ENCODE measurements at places on chromosomes 7 and 10.

DNA sequence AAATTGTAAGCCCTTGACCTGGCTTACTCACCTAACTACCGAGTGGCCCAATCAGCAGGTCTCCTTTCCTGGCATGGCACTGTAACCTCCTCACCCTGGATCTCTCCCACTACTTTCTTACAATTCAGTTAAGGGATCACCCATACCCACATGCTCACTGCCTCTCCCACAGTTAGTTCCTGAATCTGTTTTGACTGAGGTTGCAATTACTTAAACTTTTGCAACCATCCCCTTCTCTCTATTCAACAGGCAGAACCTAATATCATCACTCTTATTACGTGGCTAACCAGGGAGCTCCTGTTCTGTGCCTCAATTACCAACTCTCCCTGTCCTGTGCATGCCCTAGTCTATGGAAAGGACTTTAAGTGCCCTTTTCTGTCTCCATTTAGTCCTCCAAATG lies 84.2 kb upstream of the IKZF1 start:
- DNase-seq, result no peak

GRCh38 chr7:41889040-41889439 lies 186.2 kb upstream of the INHBA start:
- DNase-seq, result no peak

GRCh38 chr7:148242294-148242821 lies 348.2 kb upstream of the C7orf33 start:
- DNase-seq, result peak; percentile 46

- DNase-seq, result peak; percentile 1
These were observed 339.8 kb upstream of the LRRTM3 start for GRCh38 chr10:66586073-66586472.

- no peak for DNase-seq
These were observed 690.1 kb upstream of the COBL start for GRCh38 chr7:52006674-52007073.

- DNase-seq, result peak; percentile 62
These were observed 53.6 kb downstream of the MKLN1 start for GRCh38 chr7:131381069-131381838.

DNA sequence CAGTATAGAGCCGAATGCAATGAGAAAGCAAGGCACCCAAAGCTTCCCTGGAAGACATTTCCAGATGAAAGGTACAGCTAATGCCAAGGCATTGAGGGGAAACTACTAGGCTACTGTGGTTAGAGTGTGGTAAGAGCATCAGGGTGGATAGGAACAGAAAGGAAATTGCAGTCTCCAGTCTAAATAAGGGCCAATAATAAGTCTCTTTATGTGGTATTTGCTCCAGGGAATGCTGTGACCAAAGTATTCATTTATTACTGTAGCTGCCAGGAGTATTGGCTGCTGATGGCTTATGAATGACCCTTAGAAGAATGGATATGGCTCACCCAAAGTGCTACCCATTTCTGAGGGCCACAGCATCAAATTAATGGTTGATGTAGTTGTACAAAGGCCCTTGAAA lies 30.1 kb upstream of the POT1 start:
- no peak for DNase-seq

DNA sequence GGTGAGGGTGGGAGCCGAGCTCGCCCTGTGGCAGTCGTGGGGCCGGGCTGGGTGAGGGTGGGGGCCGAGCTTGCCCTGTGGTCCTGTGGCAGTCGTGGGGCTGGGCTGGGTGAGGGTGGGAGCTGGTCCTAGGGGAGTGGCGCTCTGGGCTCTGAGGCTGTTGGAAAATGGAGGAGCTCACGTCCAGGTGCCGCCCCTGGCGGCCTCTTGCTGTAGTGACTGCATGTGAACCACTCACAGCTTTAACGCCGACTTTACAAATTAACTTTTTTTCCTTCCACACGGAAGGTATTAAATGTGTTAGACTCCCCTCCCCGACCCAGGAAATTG lies 312.6 kb downstream of the WDR37 start:
- no peak for DNase-seq

- DNase-seq, result peak; percentile 12
These were observed 51.3 kb downstream of the ODAD2 start for GRCh38 chr10:27947540-27947939.

DNA sequence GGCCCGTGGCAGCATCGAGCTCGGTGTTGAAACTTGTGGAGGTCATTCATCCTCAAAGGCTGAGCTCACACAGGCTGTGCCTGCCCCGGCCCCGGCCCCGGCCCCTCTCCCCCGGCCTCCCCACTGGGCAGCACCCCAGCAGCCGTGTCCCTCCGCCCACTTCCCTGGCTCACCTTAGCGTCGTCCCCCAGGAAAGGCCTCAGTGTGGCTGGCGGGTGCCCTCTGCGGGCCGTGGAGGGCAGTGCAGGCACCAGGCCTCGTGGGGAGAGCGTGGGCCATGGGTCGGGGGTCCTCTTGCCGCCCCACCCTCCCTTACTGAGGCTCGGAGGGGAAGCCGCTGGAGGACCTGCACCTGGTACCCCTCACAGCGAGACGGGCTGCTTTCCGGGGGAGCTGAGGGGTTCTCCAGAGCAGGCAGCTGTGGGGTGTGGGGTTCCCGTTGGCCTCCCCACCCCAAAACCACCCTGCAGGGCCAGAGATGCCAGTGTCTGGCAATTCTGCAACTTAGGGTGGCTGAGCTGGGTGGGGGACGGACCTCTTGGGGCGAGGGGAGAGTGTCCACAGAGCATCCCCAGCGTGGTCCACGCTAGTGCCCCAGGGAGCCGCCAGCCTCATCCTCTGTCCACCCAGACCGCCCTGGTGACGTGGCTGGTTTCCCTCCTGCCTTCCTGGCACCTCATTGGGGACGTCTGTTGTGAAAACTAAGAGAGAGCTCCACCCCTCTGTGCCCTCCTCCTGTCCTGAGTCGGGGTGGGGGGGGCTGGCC lies 44.2 kb upstream of the DPYSL4 start:
- peak; percentile 4 for DNase-seq

- no peak for DNase-seq
These were observed 75.1 kb upstream of the EN2 start for GRCh38 chr7:155382802-155383171.

- no peak for DNase-seq
These were observed 276.8 kb downstream of the MTERF1 start for GRCh38 chr7:91603707-91604106.

- DNase-seq, result no peak
These were observed 11.8 kb upstream of the SLC13A1 start for GRCh38 chr7:123211545-123211944.

- peak; percentile 91 for DNase-seq
These were observed at the start of gene PHKG1 for GRCh38 chr7:56092789-56093531. TSS of gene PHKG1 (minus strand) at chr7:56092952. CDS start at chr7:56088941, 4,011 bp downstream.

DNA sequence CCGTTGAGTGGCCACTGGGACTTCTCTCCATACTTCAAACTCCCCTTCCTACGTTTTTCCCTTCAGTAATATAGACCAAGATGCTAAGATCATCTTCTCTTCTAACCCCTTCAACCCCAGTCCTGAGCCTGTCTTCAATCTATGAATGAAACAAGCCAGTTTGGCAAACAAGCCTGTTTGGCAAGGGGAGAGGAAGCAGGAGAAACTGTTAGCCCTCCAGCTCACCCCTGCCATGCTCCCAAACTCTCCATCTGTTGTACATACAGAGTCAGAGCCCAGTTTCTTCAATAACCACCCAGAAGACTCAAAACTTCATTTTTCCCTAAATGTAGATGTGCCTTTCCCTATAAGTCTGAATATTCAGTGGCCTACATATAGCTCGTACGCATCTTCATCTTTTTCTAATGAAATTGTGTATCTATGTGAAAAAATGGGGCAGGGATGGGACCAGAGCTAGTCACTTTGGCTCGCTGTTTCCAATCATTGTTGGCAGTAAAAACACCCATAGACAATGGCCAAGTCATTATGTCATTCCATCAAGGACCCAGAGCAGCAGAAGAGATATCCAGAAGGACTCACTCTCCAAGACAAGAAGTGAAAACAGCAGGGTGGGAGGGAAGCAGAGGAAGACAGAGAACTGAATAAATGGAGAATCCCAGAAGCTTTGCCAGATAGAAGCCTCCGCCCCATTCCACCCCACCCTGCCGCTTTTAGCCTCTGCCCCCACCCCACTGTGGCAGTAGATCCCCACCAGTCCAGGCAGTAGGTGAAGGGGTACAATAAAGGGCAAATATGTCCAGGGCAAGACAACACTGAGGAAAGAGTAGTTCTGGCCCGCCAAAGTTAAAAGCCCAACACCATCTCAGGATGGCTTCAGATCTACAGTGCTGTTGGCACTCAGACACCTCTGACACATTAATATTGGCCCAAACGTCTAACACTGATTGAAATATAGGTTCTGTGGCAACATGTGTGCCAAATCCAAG lies 87.3 kb downstream of the DOCK4 start:
- no peak for DNase-seq

DNA sequence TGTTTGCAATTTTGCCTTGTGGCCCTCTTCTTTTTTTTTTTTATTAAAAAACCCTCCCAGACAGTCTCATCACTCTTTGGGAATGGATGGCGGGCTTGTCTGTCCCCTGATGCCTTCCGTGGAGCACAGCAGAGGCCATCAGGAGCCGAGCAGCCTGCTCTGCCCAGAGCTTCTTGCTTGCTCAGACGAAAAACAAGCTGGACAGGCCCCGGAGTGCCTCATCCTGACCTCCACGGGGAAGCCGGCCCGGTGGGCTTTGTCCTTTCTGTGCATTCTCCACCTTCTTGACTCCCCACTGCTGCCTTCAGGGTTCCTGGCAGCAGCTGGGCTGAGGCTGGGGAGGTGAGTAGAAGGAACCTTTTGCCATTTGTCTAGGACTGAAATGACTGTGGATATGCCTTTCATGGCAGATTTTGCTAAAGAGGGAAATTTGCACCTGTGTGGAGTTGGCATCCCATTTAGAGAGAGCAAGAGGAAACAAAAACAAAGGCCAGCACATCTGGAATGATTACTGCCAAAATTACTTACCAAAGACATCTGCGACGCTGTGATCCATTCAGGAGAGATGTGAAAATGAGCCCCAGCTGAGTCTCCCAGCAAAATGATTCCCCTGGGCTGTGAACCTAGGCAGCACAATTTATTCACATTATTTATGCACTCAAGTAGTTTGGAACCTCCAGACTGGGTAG lies 108.3 kb downstream of the AOAH start:
- no peak for DNase-seq

DNA sequence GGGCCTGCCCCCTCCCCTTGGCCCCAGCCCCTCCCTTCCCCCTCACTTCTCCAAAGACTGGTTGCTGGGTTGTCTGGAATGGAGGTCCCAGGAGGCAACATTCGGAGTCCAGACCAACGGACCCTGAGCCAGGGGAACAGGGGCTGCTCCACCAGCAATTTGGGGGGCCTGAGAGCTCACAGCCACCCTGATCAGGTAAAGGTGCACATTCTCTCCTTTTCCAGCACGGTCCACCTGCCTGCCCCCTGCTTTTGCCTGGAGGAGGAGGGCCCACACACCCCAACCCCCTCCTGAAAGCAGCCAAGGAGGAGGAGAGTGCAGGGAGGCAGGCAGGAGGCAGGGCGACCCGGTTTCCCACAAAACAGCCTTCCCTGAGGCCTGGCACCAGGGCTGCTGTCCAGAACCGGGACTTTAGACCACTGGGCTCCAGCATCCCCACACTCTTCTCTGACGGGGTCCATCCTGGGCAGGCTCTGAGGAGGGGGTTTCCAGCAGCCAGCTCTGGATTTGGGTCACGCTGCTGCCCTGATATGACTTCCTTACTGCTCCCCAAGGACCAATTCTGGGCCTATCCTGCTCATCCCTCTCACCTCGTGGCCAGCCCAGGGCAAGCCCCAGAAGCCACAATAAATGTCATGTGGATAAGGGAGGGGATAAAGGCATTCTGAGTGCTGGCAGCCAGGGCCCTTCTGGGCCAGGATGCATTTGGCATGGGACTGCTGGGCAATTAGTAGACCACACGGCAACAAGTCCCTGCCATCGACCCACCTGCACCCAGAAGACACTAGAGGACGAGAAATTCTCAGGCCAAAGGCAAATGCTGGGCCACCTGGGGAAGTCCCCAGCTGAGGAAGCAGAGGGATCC lies 1.1 kb upstream of the CAMK2B start:
- no peak for DNase-seq

DNA sequence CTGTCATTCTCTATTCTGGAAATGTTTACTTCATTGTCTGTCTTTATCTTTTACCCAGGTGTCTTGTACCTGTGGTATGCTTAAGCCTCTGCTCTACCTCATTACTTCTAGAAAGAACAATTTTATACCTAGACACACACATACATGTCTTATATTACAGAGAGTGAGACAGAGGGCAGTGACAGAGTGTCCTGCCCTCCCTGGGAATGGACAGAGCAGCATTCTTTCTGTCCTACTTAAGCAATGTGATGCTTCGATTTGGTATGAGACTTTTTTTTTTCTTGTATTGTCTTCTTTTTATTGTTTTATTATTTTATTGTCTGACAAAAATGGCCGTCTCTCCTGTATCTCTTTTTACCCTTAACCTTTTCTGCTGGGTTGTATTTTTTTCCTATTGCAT lies 286.1 kb downstream of the EXOC4 start:
- peak; percentile 45 for DNase-seq

- peak; percentile 88 for DNase-seq
These were observed 37.1 kb upstream of the TOMM7 start for GRCh38 chr7:22859641-22860290.

- no peak for DNase-seq
These were observed 69.4 kb upstream of the COL13A1 start for GRCh38 chr10:69732147-69732825.

DNA sequence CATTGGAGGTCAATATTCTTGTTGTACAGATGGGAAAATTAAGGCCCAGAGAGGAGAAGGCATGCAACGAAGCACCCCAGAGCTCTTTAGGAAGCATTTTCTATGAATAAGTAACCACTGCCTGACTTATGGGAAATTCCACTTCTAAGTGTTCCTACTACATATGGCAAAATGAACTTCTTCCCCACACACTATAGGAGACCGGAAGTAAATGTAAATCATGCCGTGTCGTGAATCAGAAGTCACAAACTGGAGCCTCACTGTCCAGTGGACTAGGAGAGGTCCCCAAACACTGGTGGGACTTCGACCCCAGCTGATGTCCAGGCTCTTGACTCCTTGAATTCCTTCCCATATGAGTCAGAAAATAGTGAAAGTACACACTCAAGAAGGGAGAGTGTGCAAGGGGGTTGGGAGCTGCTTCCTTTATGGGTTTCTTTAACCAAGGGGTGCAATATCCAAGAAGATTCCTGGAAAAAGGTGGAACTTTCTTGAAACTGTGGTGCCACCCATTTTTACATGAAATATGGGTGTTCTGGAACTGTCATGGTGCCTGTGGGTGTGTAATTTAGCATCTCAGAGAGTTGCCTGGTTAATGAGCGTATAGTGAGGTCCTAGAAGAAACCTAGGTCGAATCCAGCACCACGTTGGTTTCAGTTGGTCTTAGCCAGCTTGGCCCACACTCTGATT lies 6.7 kb downstream of the RASSF4 start:
- DNase-seq, result no peak
